ENCODE measurements at places on chromosomes 12 and 14.

DNA sequence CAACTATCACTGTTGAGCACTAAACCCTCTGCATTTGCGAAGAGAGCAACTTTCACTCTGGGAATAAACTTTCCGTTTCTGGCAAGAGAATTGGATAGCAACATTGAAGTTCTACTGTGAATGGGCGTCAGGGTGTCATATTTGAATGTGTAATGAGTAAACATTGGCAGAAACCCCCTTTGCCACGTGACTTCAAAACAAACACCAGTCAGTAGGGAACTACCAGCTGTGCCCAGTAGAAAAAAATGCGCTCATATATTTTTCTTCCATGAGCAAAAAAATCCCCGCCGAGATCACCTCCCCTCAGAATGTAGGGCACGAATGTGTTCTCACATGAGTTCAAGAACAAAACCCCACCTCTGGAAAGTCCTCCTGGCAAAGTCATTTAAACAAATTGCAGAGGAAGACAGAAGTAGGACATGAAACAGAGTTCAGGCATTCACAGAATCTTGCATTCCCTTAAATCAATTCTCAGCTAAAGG is 80.6 kb downstream of the BTG1 start:
- DNase-seq: no peak

- DNase-seq: no peak
These were observed 26.7 kb upstream of the G2E3 start for GRCh38 chr14:30532264-30532663.

GRCh38 chr14:90575336-90575735 is 178.5 kb downstream of the CALM1 start:
- DNase-seq: no peak

DNA sequence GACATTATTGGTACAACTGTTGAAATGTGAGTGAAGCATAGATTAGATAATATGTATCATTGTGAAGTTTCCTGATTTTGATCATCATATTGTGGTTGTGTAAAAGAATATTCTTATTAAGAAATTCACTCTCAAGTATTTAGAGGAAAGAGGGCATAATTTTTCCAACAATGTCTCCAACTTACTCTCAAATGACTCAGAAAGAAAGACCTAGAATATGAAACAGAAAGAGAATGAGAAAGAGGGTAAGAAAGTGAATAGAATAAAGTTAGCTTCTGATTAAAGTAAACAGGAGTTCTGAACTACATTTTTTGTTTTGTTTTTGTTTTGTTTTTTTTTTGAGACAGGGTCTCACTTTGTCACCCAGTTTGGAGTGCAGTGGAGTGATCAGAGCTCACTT is 123.0 kb downstream of the CPNE8 start:
- DNase-seq: no peak
